HT1080 (cell line): ENCODE measurements at places on chromosomes 2 and 18. TPM values are rescaled to one million over a fixed set of nuclear protein-coding genes. Genes with fewer than 3 reads are reported as not detected.

- DNase-seq = no peak
These were observed 18.8 kb downstream of the MGAT4A start for GRCh38 chr2:98712145-98712544.

DNA sequence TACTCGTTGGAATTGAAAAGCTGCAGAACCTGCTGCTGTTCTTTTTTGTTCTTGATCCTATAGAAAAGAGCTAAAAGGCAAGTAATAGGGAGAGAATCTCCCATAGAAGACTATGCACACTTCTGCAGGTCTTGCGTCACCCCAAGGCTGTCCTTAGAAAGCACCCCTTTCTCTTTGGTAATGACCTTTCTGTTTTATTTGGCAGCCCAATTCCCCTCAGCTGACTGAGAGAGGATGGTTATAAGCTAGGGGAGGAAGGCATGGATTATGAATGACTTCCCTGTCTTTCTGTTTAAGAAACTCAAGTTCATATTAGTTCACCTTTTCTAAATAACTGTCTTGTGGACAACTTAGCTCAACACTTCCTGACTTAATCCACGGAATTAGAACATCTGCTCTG is 122.9 kb downstream of the TXNL1 start:
- no peak for DNase-seq

DNA sequence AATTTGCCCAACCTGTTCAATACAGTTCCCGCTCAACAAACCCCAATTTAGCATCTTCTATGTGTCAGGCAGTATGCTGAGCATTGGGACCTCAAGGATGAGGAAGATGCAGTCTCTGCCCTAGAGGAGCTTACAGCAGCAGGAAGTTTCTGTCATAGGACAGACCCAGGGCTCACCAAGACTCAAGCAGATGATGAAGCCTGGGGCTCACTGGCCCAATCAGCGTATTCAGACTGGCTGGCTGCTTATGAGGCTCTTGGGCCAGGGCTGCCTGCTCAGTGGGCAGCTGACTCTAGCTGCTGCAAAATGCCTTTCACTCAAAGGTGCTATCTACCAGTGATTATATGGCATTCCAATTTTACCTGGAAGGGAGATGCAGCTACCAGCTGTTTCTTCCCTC is 2.1 kb downstream of the FAM178B start:
- no peak for DNase-seq

GRCh38 chr2:11896386-11896785 is 150.0 kb downstream of the LPIN1 start:
- DNase-seq = no peak

GRCh38 chr2:85420536-85421259 is 2.2 kb downstream of the SH2D6 start:
- DNase-seq = peak; percentile 74

- DNase-seq = no peak
These were observed 124.1 kb upstream of the MAP3K20 start for GRCh38 chr2:172951554-172951953.

- DNase-seq = no peak
These were observed 19.5 kb downstream of the BCL2 start for GRCh38 chr18:63299837-63300745.

DNA sequence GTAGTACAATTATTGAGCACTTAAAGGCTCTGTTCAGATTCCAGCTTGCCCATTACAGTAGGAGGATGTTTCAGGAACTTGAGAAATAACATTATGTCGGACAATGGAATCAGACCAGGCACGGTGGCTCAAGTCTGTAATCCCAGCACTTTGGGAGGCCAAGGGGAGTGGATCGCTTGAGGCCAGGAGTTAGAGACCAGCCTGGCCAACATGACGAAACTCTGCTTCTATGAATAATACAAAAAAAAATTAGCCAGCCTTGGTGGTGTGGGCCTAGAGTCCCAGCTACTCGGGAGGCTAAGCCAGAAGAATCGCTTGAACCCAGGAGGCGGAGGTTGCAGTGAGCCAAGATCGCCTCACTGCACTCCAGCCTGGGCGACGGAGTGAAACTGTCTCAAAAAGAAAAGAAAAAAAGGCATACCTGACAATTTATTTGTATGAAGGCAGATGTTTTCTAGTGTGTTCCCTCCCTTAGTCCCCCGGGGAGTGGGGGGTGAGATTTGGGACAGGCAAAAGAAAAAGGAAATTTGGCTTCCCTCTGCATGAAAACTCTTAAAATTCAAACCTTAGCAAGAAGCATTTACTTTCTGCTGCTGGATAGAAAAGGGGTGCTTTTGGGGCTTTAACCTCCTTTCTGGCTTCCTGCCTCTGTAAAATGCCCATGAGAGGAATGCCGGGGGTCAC is 13.7 kb upstream of the ZNF532 start:
- DNase-seq = no peak

- DNase-seq = no peak
These were observed 55.7 kb upstream of the PDE1A start for GRCh38 chr2:182482511-182482910.

- peak; percentile 43 for DNase-seq
These were observed 275.1 kb downstream of the AGPS start for GRCh38 chr2:177667626-177668025.

- DNase-seq = peak; percentile 17
These were observed 70.1 kb downstream of the TSHZ1 start for GRCh38 chr18:75280427-75281280.

DNA sequence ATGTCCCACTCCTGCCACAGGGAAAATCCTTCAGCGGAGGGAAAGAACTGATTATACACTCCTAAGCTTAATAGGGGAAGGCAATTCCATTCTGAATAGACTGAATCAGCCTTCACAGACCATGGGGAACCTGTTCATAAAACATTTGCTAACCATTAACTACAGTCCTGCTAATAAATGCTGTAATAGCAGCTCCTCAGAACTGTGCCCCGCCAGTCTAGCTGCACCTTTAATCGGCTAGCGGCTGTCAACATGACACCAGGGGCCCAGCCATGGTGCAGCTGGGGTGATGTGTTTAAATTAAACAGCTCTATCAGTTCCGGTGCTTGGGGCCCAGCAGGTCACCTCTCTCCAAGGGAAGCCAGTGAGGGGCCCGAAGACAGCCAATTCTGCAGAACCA is 77.8 kb downstream of the GALNT14 start:
- DNase-seq = no peak

DNA sequence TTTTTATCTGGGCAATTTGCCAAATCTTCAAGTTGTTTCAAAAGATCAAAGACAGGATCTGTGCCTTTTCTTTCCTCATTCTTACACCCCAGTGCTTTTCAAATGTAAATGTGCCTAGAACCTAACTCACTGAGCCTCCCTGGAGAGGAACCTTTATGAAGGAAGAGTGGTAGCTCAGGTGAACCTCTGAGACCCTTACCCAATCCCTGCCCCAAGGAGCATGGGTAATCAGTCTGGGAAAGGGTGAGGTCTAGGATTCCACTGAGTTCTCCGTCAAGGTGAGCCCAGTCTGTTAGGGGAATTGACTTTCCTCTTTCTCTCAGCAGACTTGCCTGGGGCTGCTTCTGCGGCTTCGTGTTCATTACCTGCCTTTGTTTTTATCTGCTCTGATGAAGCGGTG is 88.1 kb upstream of the MAP4K4 start:
- DNase-seq = no peak

DNA sequence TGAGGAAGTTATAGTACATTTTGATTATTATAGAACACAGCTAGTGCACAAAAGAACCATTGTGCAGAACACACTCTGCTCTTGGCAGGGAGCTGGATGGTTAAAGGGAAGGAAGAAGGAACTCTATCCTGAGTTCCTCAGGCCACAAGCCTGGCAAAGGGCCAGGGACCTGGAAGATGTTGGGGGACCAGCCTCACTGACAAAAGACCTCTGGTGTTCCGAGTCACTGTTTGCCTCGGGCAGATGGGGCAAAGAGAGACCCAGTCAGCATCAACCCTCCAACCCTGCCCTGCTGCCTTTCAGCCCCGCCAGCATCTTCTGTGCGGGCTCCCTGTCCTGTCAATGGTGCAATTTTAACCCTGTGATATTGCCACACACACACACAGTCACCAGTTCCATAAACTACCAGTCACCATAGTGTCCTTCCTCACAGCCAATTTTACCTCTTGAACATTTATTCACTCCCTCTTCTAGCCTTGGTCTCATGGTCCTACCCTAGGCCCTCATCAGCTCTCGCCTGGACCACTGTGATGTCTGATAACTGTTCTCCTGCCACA is 21.9 kb downstream of the NEMP2 start:
- DNase-seq = peak; percentile 39

DNA sequence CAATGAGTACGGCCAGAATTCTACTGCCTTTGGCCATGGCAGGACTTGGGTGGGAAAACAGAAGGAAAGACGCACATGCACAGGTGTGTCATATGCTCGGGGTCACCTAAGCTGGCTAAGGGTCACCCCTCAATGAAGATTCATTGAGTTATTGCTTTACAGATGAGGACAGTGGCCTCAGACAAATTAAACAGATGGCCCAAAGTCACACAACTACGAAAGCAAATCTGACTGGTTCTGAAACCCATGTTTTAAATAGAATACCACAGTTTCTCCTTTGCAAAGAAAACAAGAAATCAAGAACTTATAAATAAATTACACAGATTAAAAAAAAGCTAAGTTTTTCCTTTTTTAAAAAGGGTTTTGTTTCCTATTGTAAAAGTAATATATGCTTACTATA is 70.5 kb downstream of the ID2 start:
- no peak for DNase-seq

DNA sequence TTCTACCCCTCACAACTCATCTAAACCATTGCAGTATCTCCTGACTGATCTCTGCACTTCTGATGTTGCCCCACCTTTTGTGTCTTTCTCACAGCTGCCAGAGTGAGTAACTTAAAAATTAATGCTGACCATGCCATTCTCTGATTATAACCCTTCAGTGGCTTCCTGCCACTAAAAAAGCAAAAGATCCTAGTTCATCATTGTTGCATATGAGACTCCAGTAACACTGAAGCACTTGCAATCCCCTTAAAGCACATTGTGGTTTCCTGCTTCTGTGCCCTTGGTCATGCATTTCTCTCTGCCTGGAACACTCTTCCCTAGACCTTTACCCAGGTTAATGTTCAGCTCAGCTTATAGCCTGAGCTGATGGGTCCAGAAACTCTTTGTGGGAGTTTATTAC is 95.1 kb upstream of the WDSUB1 start:
- DNase-seq = peak; percentile 14

GRCh38 chr2:9735335-9735734 is 104.5 kb upstream of the YWHAQ start:
- DNase-seq = peak; percentile 27

DNA sequence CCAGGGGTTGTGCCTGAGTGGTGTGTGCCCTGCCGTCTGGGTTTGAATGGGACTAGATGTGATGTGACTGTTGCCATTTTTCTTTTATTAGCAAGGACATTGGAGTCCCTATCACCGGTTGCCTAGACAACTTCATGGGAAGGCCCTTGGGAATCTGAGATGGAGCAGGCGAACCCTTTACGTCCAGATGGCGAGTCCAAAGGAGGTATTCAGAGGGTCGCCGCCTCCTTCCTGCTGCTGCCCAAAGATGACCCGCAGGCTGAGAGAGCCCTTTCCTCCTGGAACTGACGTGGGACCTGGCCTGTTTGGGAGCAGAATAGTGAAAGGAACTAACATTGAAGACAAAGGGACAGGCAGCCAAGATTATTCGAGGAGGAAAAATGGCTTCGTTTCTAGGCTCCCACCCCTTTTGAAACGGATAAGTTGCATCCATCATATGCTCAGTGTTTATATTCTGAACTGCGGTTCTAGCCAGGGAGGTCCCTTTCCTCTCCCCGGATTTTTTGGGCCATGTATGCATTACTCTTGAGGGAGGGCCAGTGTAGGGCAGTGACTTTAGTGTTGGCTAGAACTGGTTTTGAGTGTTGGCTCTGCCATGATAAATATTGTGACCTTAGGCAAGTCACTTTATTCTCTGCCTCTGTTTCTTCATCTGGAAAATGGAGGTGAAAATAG is 673 bp downstream of the CENPO start:
- peak; percentile 12 for DNase-seq

- DNase-seq = no peak
These were observed 92.5 kb downstream of the LIPG start for GRCh38 chr18:49654347-49654746.

GRCh38 chr2:110770959-110771431 is 38.6 kb downstream of the ACOXL start:
- peak; percentile 65 for DNase-seq

DNA sequence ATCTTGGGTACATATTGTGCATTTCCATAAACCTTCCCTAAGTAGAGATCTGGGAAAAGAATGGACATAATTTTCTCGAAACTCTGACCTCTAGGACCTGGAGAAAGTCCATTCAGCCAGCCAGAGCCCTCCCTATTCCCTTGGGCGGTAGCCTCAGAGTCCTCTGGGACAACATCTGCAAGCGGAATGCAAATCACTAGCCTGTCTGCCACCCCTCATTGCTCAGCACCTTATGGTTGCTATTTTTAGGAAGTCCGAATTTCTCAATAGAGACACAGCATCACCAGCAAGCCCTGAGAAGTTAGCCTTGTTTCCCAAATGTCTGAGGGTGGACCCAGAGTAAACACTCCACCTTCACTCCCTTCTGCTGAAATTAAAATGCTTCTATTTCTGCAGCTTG is 17.6 kb upstream of the CD28 start:
- no peak for DNase-seq

DNA sequence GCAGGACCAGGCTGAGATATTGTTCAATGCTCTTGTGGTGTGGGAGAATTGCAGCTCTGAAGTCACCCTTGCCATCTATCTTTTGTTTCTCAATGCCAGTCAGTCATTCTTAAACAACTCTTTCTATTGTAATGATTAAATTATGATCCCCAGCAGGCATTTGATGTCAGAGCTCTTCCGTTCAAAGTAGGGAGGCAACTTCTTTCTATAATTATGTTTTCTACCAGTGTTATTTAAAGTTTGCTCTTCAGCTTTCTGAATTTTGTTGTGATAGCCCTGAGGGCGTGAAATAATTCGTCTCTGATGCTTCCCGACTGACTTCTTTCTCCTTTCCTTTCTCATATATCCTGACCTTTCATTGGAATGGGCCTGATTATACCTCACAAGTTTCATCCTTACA is 161.4 kb upstream of the KLHL14 start:
- no peak for DNase-seq

DNA sequence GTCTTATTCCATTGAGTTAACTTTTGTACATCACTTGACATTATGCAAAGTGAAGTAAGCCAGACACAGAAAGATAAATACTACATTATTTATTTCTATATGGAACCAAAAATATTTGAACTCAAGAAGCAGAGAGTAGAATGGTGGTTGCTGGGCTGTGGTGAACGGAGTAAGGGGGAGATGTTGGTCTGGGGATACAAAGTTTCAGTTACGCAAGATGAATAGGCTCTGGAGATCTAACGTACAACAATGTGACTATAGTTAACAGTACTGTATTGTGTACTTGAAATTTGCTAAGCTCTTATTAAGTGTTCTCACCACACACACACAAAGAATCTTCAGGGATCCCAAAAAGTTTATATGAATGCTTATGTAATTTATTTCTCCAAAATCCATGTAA is 124.8 kb upstream of the VWC2L start:
- no peak for DNase-seq

Gene FTCDNL1
- total RNA-seq = 0.43 and 2.0 TPM in 2 replicates

Gene CAD
- 52.9 and 54.0 TPM in 2 replicates for total RNA-seq

Gene OTOS
- not detected in 2 replicates for total RNA-seq

Gene CCDC74B
- total RNA-seq = 0.85 and 1.2 TPM in 2 replicates

Gene IL1F10
- total RNA-seq = not detected in 2 replicates

Gene CYP27C1
- total RNA-seq = 1.4 and 1.5 TPM in 2 replicates

Gene ABCB11
- under 0.01 TPM in 1 of 2 replicates, not detected in the other for total RNA-seq
